Stimulated activated CD8-positive, alpha-beta memory T cell treated with anti-CD3 and anti-CD28 coated beads, Interleukin-12 subunit alpha, Interleukin-12 subunit beta, amount 100 ng/mL, for 1 hour (primary cell): ENCODE measurements at places on chromosomes 6 and 20.

DNA sequence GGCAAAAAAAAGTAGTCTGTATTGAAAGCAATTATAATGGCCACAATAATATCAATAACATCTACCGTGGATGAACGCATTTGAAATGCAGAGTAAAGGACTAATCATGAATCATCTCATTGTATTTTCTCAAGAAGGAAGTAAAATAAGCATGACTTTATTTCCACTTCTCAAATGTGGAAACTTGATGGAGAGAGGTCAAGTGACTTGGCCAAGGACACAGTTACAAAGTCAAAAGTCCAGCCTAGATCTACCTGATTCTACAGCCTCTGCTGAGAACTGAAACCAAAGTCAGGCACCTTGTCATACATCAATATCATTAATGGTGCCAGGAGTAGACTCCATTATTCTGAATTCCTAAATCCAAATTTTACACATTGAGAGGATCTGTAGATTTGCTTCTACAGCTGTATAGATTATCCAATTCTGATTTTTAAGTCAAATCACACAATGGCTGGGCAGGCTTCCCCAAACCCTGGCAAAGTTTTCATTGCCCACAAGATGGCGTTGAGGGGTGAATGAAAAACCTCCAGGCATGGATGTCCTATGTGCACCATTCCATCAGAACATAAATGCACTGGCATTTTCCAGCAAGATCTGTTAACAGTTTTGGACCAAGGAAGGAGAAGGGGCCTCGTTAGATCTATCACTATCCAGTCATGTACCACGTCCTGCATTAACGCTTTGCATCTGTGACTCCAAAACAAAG is 423.1 kb downstream of the MAFB start:
- no peak for DNase-seq

GRCh38 chr6:149111556-149112115 is 205.9 kb upstream of the TAB2 start:
- DNase-seq = no peak

GRCh38 chr6:15355683-15356099 is 109.8 kb downstream of the JARID2 start:
- DNase-seq = no peak

- DNase-seq = no peak
Measured at GRCh38 chr20:9503526-9504245, 10.7 kb upstream of the LAMP5 start.
